Foreskin fibroblast (primary cell): ENCODE measurements at places on chromosomes 1 and 21.

DNA sequence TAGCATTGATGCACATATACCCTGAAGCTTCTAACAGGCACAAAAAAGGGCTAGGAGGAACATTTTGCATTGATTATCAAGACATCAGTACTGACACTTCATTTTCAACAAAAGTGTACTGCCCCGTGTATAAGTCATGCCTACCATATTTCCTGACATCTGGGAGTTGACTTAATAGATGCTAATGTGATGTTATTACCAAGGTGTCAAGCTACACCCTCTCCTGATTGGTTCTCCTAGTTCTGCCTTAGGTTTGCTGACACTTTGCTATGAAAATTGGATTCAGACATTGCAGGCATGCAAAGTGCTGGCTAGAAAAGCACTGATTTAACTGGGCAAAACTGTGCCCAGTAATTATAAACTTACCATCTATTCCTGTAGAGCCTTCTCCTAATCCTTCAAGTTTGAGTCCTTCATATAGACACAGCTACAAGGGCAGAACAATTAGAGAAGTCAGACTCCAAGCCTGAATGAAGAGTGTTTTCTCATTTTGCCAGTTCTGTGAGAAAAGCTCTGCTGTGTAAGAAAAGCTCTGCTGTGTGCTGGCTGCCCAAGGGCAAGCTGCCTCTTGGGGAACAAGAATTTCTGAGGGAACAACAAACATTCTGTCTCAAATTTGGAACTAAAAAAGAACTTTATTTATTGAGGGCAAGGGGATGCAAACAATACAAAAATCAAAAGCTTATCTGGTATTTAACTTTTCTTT is 11.2 kb downstream of the S100A10 start:
- no peak for DNase-seq

DNA sequence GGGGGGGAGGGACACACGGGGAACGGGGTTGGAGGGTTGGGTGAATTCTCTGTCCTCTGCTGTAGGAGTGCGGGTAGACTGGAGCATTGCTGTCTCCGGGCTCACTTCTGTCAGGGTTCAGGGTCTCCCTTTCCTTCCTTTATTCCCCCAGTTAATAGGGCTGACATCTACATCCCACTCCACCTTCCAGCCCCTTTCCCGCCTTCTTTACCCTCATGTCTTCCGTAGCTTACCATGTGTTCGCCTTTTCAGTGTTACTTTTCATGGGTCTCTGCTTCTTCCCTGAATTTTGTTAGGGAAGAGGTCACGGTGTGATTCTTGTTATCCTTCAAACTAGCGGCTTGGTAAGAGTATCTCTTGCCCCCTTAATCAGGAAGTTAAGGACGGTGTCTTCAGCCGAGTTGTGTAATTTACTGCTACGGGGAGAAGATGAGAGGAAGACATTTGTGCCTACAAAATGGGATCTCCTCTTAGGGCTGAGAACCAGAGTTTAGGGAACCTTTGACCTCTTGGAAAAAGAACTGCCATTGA is 917 bp downstream of the RAP1A start:
- no peak for DNase-seq

- no peak for DNase-seq
These were observed 57.9 kb upstream of the HMGB4 start for GRCh38 chr1:33805988-33806387.

DNA sequence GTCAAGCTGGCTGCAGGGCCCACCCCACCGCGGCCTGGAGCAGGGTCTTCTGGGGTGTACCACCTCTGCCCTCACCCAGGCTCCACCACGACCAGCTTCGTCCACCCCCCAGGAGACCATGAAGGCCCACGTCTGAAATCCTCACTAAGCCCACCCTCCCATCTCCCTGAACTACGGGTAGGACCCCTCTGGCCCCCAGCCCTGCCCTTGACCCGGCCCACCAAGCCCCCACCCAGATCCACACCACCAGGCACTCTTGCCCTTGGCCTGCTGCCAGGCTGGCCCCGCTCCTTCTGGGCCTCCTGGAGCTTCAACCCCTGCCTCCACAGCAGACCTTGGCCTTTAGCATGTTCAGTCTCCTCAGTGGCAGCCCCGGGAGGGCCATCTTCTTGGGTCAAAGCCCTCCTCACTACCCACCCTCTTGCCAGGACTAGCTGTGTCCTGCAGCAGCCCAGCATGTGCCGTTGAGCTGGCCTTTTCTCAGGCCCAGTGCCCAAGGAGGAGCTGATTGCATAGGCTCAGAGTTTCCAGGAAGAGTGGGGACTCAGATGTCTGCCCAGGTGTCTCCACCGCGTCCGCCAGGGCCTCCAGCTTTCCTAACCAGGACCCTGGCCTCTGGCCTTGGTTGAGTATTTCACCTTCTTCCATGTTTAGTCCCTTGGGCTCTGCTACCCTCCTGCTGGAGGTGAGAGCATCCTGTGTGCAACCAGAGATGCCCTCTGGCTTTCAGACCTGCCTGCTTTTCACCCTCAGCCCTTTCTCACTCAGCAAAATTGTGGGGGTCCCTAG is 17.7 kb upstream of the SAMD11 start:
- DNase-seq, result no peak

GRCh38 chr1:217535601-217536377 is 95.1 kb downstream of the GPATCH2 start:
- peak; percentile 58 for DNase-seq

- peak; percentile 50 for DNase-seq
These were observed 8.9 kb upstream of the APP start for GRCh38 chr21:26179501-26179900.

- no peak for DNase-seq
These were observed 1.6 kb downstream of the COL11A1 start for GRCh38 chr1:103106426-103107341.

DNA sequence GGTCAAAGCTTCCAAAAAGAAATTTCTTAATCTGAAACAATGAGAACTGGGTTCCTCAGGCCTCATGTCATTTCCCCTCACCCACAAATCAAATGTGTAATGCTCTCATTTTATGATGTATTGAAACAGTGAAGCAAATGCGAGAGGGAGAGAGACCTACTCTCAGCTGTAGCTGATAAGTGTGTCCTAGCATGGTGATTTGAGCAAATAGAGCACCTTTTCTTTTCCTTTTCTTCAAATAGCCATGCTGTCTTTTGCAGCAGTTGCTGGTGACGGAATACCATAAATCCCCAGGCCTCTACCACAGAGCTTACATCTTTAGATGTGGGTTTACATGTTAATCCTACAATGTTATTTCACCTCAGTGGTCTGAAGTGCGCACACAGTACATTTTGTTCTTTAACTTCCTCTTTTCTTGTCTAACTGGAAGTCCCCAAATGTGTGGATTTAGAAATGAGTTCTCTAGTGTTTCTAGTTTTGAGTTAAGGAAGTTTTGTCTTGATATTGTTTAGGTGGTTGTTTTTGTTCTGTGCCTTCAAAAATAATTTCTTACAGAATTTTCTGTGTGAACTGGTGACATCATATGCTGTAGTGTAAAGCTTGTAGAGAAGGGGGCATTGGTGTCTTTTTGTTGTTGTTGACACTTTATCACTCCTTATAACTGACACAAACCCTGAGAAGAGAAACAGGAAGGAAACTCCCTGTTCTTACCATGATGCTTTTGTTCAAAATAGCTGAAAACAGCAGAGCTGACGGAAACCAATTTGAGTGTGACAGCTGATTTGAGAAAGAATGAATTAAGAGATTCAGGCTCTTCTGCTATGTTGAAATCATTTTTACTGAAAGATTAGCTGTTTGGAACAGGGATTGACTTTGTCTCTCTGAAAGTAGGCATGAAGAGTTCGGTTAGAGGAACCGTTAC is 12.2 kb downstream of the SMAP2 start:
- no peak for DNase-seq

DNA sequence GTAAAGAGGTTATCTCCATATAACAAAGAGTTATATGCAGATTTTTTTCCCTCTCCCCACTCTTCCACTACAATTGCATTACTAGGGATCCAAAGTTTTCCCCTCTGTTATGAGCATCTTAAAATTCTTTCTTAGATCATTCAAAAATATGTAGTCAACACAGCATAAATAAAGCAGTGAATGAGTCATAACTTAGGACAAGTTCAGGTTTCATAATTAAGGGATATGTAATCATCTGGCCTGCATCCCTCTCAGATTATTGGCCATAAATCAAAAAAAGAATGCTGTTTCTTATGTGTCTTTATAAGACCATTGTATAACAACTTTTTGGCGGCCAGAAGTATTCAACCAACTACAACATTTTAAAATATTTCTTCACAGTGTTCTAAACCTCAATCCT is 1526.1 kb downstream of the KCNT2 start:
- DNase-seq, result peak; percentile 22

DNA sequence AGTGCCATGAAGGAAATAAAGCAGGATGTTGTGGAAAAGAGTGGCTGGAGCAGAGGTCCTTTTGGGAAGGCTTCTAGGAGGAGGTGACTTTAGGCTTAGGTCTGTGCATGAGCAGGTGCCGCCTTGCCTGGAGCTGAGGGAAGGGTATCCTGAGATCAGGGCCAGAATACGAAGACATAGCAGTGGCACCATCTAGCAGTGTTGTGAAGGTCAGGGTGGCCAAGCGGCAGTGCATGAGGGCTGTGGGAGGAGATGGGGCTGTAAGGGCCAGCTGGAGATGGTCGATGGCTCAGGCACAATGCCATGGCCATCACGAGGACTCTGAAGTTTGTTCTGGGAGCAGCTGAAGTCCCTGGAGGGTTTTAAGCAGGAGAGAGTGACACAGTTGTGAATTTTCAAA is 219.5 kb downstream of the PTPRU start:
- DNase-seq, result no peak

DNA sequence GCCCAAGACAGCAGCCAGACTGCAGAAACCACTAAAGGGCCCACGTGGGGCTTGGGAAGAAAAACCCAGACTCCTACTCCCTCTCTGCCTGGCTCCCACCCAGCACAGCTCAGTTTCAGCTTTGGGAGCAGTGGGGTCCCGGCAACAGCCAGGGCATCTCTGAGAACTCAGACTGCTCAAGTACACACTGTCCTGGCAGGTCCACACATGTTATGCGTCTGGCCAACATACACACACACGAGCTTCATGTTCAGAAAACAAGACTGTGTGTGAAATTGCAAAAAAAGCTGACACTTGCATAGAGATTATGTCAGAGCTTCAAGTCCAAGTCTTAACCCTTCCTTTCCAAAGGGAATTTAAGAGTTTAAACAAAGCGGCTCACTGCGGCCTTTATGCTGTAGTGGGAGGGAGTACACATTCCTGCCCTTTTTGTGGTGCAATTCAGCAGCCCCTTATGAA is 136.6 kb upstream of the CD34 start:
- peak; percentile 50 for DNase-seq
